ENCODE measurements at places on chromosomes 5 and 9.
A peak's percentile ranks its signal among the peaks of the same experiment; 100 is the strongest.

DNA sequence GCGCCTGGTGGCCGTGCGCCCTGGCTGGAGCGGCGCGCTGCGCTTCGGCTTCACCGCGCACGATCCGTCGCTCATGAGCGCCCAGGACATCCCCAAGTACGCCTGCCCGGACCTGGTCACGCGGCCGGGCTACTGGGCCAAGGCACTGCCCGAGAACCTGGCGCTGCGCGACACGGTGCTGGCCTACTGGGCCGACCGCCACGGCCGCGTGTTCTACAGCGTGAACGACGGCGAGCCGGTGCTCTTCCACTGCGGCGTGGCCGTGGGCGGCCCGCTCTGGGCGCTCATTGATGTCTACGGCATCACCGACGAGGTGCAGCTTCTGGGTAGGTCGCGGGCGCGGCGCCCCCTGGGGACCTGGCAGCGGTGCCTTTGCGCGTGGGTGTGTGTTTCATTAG, 28.9 kb downstream of the NEURL1B start:
- DNase-seq: no peak

DNA sequence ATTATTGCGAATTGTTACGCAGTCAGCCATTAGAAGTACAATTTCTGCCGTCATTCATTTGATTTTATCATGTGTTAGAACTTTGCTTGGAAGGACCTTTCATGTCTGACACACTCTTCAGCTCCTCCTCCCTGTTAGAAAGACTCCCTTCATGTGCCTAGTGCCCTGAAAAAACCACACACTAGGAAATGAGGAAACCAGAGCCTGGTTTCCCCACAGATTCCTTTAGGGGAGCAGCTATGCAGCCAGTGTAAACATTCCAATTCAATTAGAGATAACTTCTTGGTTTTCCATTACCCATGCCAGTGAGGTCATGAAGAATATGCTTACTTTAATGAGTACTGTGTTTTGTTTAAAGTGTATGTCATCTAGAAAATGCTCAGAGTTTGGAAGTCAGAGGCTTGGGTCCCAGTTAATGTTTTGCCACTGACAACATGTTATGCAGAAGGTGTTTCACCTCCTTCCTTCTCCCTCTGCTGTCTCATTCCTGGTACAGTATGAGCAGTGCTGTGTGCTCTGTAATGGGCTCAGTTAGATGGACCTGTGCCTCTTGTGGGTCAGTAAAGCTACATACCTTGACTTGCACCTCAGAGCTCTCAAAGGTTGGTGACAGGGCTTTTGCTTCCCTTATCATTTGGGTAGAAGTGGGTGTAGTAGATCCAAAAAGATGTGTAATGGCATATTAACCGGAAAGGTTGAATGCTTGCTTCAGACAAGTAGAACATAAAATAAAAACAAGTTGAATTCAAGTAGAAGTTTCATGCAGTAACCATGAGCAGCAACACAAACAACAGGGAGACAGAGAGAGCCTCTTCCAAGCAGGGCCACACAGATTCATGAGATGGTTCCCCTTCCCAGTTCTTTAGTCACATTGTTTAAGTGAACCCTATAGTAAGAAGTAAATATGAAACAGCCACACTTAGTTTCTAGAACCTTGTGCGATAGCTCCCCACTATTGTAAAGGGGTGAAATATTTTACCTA, 52.6 kb upstream of the TNFAIP8 start:
- peak; percentile 78 for DNase-seq

DNA sequence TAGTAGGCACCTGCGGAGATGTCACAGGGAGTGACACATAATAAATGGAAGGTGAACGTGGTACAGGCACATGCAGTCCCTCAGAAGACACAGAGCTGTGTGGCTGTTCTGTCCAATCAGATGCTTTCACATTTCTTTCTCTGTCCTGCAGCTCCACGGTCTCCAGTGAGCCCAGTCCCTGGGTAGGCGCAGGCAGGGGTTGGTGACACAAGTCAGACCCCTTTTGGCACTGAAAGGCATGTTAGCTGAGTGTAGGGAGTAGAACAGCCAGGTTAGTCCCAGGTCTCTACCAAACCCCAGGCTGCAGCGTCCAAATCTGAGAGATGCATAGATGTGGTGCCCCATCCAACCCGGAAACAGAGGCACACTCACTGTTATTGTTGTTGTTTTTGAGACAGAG, 2.8 kb downstream of the SLC31A2 start:
- no peak for DNase-seq

DNA sequence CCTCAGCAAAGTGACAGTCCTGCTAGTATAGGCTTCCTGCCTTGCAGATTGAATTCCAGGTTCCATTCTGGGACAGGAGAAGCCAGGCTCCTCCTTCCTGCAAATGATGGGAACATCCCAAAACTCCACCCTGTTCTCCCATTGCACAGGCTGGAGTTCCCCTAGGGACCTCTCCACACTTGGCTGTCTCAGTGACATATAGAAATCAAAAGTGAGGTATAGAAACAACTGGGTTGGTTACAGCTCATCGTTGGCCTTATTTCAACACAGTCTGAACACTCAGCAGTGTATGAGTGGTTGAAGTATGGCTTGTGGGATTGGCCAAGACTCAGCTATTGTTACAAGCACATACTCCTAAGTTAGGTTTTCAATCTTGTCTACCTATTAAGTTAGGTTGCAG, 157.8 kb upstream of the FTMT start:
- DNase-seq: no peak

DNA sequence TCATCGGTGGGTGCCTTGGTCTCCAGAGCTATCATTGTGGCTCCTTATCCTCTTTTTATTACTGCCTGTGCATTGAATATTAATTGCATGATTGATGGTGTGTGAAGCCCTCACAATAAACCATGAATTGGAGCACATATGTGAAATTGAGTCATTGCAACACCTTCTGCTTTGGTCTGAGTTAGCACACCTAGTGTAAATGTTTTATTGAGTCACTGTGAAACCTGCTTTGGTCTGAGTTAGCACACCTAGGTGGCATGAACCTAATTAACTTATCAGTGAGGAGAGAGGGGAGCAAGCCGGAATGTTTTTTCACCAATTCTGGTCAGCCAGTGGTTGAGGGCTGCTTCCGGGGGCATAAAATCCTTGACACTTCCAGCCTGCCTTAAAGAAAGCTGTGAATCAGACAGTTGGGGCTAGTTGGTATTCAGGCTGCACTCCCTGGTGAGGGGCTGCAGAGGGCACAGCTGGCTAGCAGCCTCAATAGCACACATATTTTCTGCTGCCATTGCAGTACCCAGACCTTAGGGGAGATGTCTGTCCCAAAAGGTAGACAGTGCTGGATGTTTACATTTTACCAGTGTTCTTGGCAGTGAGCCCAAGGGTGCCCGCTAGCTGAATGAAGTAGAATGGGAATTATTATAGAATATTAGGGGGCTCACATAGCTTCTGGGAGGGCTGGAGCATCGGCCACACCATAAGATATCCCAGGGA, 76.5 kb upstream of the GOLM1 start:
- no peak for DNase-seq

GRCh38 chr9:124485936-124486335, 21.3 kb downstream of the NR5A1 start:
- no peak for DNase-seq

GRCh38 chr9:76181781-76182180, 212.4 kb downstream of the RFK start:
- DNase-seq: no peak

- DNase-seq: no peak
Measured at GRCh38 chr9:21252721-21253547, 13.1 kb upstream of the IFNA14 start.

GRCh38 chr5:133232011-133232410, 180.2 kb downstream of the HSPA4 start:
- no peak for DNase-seq

- DNase-seq: no peak
Measured at GRCh38 chr9:68739621-68740174, 34.7 kb downstream of the PIP5K1B start.

- DNase-seq: no peak
Measured at GRCh38 chr5:3297853-3298252, 297.8 kb upstream of the IRX1 start.

DNA sequence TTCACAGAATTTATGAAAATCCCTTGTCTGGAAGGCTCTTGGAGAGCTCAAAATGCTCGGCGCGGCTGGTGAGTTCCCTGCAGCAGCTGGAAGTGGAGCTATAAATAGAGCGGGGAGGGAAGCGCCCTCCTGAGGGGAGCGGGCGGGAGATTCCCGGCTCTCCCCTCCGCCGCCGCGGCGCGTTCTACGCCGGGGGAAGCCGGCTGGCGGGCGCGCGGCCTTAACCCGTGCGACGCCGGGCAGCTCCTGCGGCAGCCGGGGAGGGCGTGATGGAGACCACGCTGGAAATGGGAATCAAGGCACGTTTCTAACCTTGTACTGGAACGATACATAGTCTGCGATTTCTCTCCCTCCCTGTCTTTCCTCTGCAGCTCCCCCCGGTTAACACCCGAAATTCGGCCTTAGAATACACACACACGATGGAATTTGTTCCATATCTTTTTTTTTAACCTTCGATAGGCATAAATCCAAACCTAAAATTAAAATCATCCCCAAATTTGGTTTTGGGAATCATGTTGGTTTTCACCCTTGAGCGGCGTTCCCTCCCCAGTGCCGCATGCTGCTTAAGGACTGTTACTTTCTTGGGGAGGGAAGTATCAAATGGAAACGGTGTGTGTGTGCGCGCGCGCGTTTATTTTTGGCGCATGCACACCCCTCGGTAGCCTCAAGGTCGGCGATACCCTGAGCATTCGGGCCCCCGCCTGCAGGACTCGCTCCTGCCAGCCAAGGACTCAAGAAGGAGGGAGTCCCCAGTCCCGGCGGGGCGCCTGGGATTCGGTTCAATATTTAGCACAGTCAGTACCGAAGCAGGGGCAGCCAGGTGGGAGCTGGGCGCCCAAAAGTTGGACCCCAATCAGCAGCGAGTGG, 306.3 kb upstream of the KCNN2 start:
- DNase-seq: peak; percentile 32

DNA sequence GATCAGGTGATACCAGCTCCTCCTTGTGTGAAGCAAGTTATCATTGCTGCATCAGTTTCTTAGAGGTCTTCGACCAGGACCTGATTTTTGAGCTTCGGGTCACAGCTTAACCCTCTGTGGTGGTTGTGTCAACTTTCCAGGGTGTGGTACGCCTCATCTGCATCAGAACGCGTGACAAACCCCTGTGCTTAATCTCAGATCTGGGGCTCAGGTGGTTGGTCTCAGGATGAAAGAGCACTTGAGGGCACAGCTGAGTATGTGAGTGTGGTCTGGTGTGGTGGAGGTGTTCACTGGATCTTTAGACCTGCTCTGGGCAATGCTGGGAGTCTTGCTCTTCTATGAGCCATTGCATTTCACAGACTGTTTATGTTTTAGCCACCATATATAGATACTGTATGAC, 64.1 kb downstream of the OSTF1 start:
- no peak for DNase-seq

DNA sequence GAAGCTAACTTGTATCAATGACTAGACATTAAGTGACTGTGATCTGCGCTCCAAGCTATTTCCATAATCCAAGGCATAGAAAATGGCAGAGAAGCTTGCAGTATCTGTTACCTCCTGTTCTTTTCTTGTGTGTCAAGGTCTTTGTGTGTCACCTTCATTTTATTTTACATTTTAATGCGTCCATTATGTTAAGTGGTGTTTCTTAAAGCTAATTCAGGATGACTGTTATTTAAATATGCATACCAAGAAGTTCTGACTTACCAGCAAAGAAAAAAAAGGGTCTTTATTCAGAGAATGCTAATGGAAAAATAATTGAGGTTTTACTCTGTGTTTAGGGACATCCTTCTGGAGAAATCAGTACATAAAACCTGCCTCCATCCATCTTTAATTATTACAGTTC, 52.3 kb downstream of the STK32A start:
- no peak for DNase-seq

- no peak for DNase-seq
Measured at GRCh38 chr9:10146517-10147331, 466.1 kb downstream of the PTPRD start.

Data from amniotic stem cell (primary cell).